Liver (tissue), 10 donors: ENCODE measurements at places on chromosomes 1 and 21. TPM values are rescaled to one million over a fixed set of nuclear protein-coding genes. Genes with fewer than 3 reads are reported as not detected.

DNA sequence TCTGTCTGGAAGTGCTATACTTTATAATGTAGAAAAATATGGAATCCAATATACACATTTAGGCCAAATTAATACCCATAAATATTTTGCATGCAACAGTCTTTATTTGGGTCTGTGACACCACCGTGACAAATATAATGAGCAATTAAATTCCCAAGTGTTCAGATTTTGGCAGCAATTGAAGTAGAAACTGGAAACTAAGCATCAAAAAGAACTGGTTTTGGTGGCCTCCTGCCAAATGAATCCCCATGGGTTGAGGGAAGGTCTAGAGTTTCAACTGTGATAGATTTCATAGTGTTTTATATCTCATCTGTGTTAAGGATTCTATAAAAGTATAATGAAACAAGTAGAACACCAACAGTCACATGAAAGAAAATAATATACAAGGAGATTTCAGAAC, 88.4 kb downstream of the DPYD start:
- DNase-seq, result no peak

- DNase-seq, result no peak
Observed at GRCh38 chr1:226255380-226255779, 31.9 kb downstream of the MIXL1 start.

- no peak for DNase-seq
Observed at GRCh38 chr1:64495878-64496277, 25.9 kb downstream of the CACHD1 start.

DNA sequence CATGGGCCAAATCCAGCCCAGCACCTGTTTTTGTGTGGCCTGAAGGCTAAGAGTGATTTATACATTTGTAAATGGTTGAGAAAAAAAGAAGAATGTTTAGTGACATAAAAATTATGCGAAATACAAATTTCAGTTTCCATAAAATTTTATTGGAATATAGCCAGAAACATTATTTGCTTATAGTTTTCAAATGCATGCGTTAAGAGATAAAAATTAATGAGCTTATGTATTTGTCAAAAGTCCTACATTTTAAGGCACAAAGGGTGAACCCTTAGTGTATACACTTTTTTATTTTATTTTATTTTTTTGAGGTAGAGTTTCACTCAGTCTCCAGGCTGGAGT, 2.1 kb downstream of the MORC3 start:
- DNase-seq, result no peak

DNA sequence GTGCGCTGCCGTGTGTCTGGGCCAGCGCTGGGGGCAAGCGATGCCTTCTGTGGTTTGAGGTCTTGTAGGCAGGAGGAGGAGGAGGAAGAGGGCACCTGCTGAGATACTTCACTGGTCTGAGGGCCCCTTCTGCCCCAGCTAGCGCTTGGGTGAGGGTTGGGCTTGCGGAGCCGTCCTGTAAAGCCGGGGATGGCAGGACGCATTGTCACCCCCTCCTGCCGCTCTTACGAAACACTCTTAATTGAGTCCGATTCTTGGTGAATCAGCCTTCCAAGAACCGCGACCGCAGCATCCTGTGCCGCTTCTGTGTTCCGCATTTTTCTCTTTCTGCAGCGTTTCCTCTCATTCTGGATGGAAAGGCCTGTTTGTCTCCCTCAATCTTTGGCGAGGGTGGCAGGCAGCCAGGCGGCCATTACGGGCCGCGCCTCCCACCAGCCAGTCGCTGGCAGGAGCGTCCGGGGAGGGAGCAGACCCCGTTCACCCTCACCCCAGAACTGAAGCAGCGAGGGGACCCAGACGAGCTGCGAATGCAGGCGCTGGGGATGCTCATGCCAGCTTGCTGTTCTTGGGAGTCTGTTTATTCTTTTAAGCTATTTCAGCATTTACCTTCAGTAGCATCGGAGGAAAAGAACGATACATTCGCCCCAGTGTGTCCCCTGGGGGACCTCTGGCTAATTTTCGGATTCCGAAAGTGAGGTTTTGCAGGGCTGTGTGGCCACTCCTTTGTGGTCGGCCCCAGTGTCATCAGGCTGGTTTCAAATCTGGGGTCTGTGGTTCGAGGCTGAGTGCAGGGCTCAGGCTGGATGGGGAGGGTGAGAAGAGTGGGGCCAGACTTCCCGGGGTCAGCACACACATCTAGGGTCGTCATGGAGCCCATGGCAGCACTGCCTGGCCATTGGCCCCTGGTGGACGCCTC, 62.7 kb downstream of the SKI start:
- DNase-seq, result no peak

GRCh38 chr1:192506741-192507155, 68.8 kb upstream of the RGS1 start:
- DNase-seq, result no peak

DNA sequence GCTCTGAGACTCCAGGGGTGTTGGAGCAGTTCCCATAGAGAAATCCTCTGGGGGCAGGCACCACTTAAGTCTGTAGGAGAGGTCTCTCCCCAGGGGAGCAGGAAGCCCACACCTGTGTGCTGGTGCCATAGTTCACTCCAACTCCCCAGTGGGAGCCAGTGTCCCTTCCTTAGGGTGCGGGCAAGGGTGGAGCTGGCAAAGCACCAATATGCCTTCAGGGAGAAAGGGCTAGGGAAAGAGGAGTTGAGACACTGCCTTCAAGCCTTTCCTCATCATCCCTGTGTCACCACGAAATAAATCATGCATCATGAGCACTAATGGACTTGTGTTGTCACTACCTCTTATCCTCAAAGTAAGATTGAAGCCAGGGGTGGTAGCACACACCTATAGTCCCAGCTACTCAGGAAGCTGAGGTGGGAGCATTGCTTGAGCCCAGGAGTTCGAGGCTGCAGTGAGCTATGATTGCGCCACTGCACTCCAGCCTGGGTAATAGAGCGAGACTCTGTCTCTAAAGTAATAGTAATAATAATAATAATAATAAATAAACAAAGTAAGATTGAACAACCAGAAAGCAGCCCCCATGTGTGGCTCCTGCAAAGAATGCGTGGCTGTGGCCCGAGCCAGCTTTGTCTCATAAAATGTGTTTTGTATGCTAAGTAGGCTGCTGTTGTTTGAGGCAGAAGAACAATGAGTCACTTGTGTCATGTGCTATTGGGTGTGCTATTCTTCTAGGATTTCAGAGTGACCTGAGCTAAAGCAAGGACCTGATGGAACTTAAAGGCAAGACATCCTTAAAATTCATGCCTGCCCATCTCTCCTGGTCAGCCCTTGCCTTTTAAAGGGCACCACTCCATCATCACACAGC, 6.7 kb upstream of the TIE1 start:
- DNase-seq, result no peak

DNA sequence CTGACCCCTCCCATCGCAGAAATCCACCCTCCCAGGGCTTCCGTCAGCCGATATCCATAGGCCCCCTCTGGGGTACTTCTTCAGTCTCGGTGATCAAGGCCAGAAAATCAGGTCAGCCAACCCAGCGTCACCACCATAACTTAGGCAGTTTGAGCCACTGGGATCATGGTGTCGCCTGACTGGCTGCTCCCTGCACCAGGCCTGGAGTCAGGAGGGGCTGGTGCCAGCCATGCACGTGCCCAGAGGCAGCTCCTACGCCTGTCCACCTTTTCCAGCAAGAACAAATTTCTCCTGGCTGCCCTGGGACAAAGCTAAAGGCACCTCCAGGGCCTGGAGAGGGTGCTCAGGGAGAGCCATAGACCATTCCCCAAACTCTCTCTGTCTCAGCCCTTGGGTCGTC, 4.8 kb upstream of the CTRC start:
- no peak for DNase-seq

Gene NFASC
- total RNA-seq, result 0.23 TPM

Gene PLD5
- 0.17 TPM for total RNA-seq

Gene IGFN1
- 0.08 TPM for total RNA-seq
